Stomach (tissue), 19 donors: ENCODE measurements at places on chromosomes 13 and 19.

DNA sequence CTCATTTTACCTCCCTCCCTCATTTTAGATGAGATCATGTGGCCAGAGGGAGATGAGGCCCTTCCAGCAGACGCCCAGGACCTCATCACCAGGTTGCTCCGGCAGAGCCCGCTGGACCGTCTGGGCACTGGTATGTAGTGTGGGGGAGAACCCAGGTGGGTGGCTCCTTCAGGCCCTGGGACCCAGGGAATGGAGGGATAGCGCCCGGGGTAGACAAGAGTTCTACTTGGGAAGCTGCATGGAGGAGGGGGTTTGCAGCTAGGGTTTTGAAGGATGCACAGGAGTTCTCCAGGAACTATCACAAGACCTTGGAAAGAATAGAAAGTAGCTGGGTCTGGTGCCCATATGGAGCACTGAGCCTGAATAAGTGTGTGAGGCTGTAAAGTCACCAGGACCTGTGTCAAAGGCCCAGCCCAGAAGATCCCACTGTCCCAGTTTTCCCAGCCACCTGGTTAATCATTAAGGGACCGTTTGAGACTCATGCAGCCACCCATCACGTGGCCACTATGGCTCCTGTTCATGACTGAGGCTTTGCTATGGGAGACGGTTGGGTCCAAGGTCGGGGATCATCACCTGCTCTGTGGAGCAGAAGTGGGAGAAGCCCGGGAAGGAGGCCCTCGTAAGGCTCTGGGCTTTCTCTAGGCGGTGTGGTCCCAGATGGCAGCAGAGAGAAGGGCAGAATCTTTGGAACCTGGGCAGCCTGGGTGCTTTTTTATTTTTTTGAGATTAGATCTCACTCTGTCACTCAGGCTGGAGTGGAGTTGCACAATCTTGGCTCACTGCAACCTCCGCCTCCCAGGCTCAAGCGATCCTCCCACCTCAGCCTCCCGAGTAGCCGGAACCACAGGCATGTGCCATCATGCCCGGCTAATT is 17.0 kb upstream of the PIK3R2 start:
- no peak for DNase-seq

GRCh38 chr13:59201841-59202240 is 961.9 kb downstream of the DIAPH3 start:
- peak; percentile 34 for DNase-seq

- no peak for DNase-seq
Measured at GRCh38 chr19:6690160-6690885, 20.4 kb upstream of the TNFSF14 start.

DNA sequence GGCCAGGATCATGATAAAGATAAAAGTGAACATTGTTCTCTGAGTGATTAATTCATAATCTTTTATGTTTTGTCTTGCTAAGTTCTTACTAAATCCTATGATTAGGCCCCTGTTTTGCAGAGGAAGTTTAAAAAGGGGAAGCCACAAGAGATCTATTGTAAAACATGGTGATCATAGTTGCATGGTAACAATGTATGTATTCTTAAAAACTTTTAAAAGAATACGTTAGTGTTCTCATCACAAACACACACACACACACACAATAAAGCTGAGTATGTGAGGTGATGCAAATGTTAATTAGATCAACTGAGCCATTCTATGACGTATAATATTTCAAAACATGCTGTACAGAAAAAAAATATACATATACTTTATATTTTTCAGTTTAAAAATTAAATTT is 51.2 kb downstream of the MBD3L2B start:
- no peak for DNase-seq

DNA sequence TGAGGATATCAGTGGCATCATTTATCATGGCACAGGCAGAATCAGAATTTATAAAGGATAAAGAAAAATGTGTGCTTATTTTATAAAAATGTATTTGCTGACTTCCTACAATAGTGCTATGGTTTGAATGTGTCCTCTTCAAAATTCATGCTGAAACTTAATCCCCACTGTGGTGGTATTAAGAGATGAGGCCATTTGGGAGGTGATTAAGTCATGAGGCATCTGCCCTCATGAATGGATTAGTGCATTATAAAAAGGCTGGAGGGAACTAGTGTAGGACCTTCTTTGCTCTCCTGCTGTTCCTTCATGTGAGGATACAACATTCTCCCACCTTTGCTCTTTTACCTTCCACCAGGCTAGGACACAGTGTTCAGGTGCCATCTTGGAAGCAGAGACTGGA is 212.8 kb downstream of the RFC3 start:
- no peak for DNase-seq
